Activated T-cell treated with anti-CD3 and anti-CD28 coated beads for 48 hours (primary cell): ENCODE measurements at places on chromosomes 5 and 9.

DNA sequence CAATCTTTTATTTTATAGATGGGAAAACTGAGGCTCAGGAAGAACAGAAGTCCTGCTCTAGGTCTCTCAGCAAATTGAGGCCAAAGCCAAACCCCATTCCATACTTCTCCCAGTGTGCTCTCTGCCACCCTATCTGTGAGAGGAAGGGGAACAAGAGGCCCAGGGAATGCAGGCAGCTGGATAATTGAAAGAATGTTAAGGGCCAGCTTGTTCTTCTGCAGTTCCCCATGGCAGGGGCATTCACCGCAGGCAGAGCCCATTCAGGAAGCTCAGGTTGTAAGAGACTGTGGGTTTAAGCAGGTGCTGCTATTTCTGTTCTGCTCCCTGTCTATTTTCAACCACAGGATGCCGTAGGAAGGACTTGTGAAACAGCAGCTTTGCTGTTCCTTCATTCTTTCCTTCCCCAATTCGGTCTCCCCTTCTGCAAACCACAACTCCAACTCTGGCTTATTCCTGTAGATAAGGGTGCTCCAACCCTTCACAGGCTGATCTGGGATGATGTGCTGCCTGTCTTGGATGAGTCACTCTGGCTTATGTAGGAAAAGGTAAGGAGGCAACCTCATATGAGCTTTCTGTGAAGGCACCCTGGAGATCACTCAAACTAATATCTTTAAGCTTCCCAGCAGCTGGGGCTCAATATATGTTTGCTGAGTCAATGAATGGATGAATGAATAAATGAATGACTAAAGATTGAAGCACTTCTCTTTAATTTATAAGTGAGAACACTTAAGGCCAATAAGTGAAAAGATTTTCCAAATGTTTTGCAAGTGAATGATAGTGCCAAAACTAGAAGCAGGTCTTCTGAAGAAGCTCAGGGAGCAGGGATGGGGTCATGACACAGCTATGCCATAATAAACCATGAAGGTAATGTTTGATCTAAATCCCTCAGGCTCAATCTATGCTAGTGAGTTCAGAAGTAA lies 377.6 kb downstream of the BRINP1 start:
- DNase-seq, result no peak

- DNase-seq, result no peak
Observed at GRCh38 chr9:92119586-92119985, 4.4 kb upstream of the SPTLC1 start.

GRCh38 chr9:137305060-137305797 lies 3.2 kb upstream of the NRARP start:
- peak; percentile 68 for DNase-seq

DNA sequence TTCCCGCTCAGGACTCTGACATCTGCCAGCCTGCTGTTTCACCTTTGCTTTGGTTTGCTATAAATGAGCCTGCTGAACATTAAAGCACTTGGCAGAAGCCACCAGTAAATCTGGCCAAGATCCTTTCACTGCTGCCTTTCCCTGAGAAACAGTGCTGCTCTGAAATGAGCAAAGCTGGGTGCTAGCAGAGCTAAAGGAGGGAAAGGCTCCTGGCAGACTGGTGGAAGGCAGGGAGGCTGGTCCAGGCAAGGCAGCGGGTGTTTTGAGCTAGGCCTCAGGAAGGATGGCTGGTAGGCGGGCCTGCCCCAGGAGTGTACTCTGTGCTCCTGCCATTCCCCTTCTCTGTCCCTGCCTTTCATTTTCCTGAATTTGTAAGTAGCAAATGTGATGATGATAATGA lies 52.5 kb upstream of the PTGS1 start:
- DNase-seq, result no peak

GRCh38 chr9:108579757-108580439 lies 275.9 kb downstream of the ACTL7B start:
- DNase-seq, result no peak

GRCh38 chr5:55927861-55928655 lies 66.7 kb downstream of the IL6ST start:
- DNase-seq, result no peak

GRCh38 chr9:134209731-134210311 lies 45.5 kb upstream of the RNU6ATAC start:
- DNase-seq, result no peak

DNA sequence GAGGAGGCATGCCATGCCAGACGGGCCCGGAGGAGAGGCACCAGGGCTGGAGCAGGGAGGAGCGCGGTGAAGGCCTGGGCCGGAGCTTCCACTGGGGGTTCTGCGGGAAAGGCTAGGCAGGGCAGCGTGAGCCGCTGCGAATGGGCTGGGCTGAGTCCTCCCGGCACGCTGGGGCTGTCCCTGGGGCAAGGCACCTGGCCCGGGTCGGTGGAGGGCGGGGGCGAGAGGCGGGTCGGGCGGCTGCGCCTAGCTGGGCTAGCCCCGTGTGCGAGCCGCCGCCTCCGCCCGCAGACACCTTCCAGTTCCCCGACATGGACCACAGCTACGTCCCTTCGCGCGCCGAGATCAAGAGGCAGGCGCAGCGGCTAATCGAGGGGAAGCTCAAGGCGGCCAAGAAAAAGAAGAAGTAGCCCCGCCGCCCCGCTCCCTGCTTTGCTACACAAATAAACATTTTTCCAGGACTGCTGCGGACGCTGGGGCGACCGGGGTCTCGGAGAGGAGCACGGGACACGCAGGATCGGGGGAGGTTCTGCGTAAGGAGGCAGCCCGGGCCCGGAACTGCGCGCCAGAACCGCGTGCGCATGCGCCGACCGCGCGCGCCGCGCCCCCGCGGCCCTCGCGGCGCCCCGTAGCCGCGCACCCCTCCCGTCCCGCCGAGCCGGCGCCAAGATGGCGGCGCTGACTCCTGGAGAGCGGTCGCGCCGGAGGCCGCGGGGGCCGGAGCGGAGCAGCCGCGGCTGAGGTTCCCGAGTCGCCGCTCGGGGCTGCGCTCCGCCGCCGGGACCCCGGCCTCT lies at the start of gene RABL6:
TSS of gene RABL6 (plus strand) at position 668 of the 794 bp plus-strand sequence. CDS start 249 bp downstream, outside the sequence.
- peak; percentile 81 for DNase-seq

DNA sequence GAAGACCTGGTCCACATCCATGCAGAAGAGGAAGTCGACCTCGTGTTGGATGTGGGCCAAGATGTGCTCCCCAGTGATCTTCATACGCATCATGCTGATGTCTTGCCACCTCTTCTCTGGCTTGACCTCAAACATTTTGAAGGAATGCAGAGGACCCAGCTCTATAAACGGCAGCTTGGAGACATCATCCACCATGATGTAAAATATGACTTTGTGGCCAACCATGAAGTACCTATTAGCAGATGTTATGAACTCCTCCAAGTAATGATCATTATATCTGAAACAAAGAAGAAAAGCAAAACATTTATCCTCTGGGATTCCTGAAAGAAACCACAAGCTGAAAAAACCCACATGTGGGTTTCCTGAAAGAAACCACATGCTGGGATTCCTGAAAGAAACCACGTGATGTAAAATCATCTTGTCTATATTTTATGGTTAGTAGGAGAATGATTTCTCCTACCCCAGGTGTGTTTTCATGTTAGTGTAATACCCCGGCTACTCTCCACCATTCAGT lies 52.3 kb downstream of the GGTA1 start:
- no peak for DNase-seq

DNA sequence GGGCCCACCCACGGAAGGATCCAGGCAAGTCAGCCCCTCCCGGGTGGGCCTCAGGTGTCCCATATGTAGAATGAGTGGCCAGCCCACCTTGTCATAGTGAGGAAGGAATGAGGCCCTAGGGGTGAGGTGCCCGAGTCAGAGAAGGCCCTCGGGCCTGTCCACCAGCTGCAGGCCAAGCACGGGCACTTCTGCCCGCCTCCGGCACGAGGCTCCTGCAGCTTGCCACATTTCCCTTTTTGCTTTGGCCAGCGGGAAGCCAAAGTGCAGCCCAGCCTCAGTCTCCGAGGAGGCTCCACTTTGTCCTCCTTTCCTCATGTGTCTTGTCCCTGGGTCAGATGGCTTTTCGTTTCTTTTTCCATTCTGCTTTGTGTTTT lies 72.9 kb downstream of the PSMB7 start:
- no peak for DNase-seq

GRCh38 chr5:103624675-103625074 lies 62.1 kb upstream of the NUDT12 start:
- no peak for DNase-seq

DNA sequence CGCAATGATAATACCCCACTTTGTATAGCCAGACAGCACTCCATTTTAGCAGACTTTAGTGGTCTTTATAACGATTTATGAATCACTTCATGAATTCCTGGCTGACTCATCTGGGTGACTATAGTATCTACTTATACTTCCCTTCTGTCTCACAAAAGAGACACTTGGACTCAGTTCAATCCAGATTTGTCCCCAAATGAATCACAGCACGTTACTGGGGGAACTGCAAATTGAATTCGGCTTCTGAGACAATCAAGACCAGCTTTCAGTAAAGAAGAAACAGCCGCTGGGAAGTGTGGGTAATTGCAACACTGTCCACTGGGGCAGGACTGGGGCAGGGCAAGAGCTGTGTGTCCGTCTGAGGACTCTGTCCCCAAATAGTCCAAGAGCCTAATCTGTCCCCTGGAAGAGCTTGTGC lies 337.3 kb upstream of the RFX3 start:
- DNase-seq, result no peak

DNA sequence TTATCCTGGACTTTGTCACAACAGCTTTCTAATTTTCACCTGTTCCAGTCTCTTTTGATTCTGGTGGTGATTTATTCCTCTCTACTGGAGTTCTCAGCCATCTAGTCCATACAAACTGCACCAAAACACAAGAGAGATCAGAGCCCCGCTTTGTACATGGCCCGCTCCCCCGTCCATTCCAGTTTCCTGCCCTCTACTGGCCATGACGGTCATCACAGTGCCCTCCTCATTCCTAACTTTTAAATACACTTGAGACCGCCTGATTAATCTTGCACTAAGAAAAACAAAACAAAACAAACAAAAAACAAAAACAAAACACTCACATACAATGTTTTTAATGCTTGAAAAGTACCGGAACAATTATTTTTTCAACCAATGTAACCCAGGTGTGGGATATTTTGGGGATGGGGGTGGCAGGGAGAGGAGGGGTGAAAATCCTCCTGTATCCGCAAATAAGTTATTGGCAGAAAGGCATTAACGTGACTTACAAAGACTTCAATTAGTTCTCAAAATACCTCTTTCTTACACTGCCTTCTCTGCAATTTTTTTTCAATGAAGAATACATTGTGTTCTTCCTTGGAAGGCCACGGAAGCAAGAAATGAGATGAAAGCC lies 84.8 kb upstream of the PAM start:
- peak; percentile 2 for DNase-seq

- DNase-seq, result no peak
Observed at GRCh38 chr9:137723783-137724445, 105.1 kb downstream of the EHMT1 start.

GRCh38 chr9:114030364-114030763 lies 47.7 kb downstream of the AMBP start:
- DNase-seq, result no peak

DNA sequence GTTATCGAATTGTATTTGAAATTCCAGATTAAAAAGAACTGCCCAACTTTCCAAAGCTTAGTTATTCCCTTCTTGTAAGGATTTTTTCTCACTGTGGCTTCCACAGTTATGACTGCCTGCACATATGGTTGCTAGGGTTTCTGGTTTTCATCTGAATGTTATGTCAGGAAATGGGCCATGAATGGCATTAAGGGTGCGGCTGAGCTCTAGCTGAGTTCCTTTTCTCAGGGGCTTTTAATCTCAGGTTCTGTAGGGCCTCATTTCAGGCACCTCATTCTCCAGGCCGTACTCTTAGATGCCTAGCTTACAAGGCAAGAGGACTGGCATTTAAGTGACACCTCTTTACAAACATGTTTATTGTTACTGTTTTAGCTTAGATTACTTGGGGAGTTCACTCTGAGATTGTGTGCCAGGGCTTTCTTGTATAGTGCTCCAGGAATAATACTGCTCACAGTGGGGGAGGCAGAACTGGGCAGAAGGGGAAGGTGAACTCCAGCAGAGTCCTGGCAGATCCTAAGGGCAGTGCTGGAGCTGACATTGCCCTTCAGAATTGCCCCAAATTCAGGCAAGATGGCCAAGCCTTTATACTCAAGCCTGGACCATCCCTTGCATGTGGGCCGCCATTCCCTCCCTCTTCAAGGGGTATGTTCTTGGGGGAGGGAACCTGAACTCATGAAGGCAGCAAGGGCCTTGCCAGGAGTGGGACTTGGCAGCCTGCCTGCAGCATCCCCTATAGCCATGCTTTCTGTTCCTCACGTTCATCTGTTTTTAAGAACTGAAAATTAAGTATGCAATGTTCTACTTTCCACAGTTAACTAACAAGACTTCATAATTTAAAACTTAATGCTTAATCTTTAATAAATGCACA lies 111.5 kb downstream of the KDM4C start:
- no peak for DNase-seq

- DNase-seq, result no peak
Observed at GRCh38 chr5:106543330-106543729, 1127.4 kb downstream of the EFNA5 start.

DNA sequence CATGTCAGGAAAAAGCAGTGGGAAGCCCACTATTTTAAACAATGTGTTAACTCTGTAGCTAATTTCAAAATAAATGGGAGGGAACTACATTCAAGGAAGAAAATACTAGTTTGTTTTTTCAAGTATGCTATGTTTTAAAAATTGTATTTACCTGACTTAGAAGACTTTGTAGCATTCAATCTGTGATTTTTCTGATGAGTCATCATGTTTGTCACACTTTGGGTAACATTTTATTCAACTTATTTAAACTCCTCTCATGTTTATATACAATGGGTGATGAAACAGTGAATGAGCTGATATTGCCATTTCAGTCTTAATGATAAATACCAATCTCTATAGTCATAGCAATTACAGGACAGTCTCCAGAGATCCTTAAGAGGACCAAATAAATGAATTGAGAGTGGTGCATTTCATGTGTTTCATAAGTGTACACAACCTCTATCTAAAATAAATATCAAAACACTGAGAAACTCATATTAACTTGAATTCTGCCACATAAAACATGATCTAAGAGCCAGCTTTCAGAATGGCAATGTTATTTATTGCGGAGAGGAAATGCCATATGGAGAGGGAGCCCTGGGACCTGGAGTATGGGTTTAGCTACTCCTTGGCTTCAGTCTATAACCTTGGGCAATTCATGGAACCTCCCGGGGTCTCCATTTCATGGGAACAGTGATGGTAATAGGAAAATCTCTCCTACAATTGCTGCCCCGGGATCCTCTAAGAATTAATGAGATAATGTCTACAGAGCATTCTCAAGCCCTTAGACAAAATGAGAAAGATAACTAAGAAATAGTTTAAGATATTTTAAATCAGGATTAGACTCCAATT lies 913.9 kb downstream of the TLE4 start:
- no peak for DNase-seq

- DNase-seq, result no peak
Observed at GRCh38 chr5:1765880-1766235, 33.8 kb downstream of the MRPL36 start.

GRCh38 chr9:72817413-72817812 lies 135.4 kb downstream of the ALDH1A1 start:
- no peak for DNase-seq

GRCh38 chr5:31054453-31054852 lies 139.0 kb upstream of the CDH6 start:
- no peak for DNase-seq

GRCh38 chr5:63125862-63126261 lies 547.2 kb downstream of the LRRC70 start:
- no peak for DNase-seq
